DMS53 (cell line): ENCODE measurements at places on chromosomes 4 and X.
A peak's percentile ranks its signal among the peaks of the same experiment; 100 is the strongest.

DNA sequence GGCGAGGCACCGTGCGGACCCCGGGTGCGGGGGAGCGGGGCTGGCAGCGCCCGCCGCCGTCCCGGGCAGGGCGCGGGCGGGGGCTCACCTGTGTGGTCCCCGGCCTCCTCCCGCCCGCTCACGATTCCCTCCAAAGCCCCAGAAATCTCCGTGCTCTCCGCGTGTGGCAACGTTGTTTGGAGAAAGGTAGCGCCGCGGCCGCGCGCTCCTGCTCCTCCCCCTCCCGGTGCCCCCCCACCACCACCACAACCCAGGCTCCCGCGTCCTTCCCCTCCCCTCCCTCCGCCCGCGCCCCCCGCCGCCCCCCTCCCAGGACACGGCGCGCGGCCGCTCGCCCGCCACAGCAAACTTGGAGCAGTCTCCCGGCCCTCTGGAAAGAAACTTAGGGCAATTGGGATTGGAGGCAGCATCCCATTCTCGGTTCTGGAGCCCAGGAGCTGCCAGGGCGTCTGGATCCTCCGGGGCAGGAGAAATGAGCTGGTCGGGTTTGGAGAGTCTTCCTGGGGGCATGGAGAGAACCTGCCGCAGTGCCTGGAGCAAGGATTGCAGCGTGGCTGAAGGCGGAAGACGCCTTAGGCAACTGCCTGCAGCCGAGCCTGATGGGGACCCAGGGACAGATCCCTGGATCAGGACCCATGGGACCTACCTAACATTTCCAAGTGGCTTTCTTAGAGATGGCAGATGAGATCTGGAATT lies 855 bp downstream of the KLF3 start:
- DNase-seq: peak; percentile 89

- DNase-seq: no peak
Observed at GRCh38 chr4:21733894-21734630, 214.5 kb downstream of the KCNIP4 start.

DNA sequence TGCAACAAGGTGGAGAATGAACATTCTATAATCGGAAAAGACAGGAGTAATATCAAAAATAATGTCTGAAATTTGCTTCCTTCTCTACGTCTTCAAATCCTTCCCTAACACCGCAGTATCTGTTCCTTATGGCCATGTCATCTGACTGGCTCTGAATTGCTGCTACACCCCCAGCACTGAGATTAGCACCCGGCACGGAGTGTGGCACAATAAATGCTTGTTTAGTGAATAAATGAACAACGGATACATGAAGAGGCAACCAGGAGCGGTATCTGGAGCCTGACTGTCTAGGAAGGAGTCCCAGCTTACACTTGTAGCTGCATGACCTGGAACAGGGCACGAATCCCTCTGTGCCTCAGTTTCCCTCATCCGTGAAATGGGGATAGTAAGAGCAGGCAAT lies 164.3 kb downstream of the AFAP1 start:
- DNase-seq: no peak

DNA sequence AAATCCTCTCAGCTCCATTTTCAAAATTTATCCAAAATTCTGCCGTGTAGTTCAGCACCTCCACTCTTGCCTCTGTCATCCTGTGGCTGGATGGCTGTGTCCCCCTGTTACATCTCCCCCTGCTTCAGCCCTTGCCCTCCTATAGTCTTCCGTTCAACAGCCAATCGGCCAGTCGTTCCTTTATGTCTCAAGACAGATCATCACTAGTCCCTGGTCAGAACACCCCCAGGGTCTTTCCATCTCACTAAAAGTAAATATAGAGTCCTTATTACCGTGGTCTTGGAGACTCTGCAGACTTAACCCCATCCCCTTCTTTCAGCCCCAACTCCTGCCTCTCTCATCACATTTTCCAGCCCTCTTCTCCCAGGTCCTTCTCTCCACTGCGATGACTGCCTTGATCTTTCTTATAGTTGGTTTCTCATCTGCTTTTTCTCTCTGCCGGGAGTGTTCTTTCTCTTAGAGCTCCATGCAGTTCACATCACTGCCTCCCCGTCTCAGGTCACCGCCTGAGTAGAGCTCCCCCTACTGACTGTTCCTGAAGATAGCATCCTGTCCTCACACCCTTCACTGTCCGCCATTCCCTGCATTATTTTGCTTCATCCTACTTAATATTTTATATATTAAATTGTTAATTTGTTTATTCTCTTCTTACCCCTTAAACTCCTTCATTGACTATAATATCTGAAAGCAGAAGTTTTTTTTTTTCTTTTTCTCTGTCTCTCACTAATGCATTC lies 736.9 kb upstream of the MAGEB2 start:
- peak; percentile 70 for DNase-seq

- DNase-seq: no peak
Observed at GRCh38 chr4:114383721-114384120, 214.9 kb upstream of the UGT8 start.

DNA sequence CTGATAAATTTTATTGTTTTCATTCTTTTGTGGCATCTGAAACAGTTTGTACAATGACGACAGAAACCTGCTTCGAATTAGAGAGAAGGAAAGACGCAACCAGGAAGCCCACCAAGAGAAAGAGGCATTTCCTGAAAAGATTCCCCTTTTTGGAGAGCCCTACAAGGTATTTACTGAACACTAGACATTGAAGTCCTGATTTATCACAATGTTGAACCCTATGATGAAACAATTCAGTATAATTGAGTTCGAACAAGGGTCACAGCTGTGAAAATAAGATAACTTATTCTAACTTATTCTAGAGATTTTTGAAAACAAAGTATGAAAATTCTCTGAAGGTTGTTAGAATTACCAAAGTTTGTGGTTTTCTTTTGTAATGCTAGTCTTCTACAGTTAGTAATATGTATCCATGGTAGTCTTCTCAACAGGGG lies 111.3 kb downstream of the AFF1 start:
- no peak for DNase-seq

DNA sequence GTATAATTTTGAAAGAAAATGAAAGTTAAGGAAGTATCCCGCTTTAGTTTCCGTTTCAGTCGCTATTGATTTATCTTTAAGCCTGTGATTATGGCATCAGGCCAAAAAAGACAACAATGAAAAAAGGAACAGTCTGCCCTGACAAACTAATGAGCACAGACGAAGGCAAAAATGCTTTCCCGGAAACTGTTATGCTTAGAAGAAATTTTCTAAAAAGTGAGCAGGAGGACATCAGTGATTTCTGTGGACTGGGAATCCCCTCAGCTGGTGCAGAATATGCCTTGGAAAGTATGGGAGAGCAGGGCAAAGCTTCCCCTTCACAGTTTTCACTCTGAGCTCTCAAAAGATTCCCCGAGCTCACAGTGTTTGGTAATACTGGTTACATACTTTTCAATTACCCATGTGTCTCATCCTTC lies 5.1 kb upstream of the CXCL10 start:
- peak; percentile 34 for DNase-seq

- no peak for DNase-seq
Observed at GRCh38 chr4:173464481-173464880, 65.5 kb downstream of the HAND2 start.

- DNase-seq: no peak
Observed at GRCh38 chr4:185238215-185238681, 28.9 kb downstream of the SNX25 start.

- no peak for DNase-seq
Observed at GRCh38 chr4:148204892-148205291, 237.3 kb downstream of the NR3C2 start.

GRCh38 chr4:49000806-49001205 lies 14.7 kb downstream of the CWH43 start:
- no peak for DNase-seq

- DNase-seq: peak; percentile 42
Observed at GRCh38 chr4:186669159-186669731, 54.4 kb downstream of the FAT1 start.

GRCh38 chrX:51747671-51748070 lies 4.4 kb downstream of the GSPT2 start:
- DNase-seq: no peak

DNA sequence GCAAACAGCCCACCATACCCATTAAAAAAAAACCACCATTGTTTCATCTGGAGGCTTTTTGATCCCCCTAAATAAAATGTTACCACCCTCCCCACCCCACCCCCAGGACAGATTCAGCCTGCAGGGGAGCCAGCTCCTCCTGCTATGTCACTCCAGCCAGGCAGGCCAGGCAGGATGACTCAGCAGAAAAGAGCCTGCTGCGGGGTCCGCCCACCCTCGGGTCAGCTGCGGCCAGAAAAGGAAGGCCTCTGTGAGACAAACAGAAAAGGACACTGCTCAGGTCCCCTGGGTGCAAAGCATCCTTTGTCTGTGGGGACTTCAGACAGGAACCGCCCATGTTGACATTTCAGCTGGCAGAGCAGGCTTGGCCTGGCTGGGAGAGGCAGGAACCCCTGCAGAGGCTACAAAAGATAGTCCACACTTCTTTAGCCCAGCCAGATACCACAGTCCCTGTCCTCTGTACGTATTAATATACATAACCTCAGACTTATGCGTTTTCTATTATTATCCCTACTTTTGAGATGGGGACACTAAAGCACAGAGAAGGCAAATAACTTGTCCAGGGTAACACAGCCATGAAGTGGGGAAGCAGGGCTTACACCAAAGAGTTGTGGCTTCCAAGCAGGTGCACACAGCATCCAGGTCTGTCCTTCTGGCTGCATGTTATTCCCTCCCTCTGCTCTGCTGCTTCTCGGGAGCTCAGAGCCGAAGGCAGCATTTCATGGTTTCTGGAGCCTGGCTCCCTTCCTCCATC lies 147.7 kb downstream of the CPEB2 start:
- peak; percentile 97 for DNase-seq

DNA sequence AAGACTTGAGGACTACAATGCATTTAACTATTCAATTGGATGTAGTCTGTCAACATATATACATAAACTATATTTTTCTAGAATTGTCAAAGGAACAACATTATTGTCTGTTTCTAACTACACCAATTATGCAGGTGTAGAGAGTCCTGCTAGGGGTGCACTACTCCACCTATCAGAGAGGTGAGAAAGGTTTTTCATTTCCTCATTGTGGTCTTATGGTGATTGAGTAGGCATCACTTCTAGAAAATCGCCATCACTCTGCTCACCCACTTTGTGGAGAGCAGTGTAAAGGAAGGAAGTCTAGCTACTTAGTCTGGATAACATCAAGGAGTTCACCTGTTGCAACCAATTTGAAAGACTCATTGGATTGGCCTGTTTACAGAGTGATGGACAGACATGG lies 4.4 kb upstream of the ADH1C start:
- no peak for DNase-seq

DNA sequence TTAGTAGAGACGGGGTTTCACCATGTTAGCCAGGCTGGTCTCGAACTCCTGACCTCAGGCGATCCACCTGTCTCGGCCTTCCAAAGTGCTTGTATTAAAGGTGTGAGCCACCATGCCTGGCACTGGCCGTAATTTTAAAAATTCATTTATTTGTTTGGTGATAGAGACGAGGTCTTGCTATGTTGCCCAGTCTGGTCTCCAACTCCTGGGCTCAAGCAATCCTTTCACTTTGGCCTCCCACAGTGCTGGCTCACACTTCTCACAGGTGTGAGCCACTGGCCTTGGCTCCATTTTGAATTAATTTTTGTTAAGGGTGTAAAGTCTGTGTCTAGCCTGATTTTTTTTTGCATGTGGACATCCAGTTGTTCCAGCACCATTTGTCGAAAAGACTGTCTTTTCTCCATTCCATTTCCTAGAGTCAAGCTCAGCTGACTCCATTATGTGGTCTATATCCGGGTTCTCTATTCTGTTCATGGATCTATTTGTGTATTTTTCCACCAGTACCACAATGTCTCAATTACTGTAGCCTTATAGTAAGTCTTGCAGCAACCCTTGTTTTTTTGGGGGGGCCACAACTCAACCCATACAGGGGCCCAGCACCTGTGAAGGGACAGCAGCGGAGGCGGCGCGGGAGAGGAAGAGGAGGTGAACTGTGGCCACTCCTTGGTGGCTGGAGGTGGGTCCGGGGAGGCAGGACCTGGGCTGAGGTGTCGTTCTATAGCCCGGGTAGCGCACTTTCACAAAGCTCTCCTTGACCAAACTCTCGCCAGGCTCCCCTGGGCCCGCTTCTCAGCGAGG lies 1.5 kb upstream of the NSD2 start:
- no peak for DNase-seq

GRCh38 chrX:135489542-135489941 lies 30.9 kb upstream of the INTS6L start:
- DNase-seq: no peak

- no peak for DNase-seq
Observed at GRCh38 chrX:112688242-112688641, 8.5 kb upstream of the LHFPL1 start.

DNA sequence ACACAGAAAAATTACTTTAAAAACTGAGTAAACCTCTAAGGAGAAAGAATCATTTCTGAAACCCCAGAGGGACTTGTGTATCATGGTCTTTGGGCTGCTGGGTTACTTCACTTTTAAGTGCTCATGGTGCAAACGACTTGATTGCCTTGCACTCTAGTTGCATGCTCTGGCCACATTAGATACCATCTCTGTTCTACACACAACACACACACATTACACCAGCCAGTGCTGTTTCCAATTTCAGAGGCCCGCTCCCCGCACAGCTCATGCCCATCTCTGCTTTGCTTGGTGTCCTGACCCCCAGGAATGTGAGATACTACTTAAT lies 2.1 kb downstream of the PPP3CA start:
- DNase-seq: peak; percentile 48

DNA sequence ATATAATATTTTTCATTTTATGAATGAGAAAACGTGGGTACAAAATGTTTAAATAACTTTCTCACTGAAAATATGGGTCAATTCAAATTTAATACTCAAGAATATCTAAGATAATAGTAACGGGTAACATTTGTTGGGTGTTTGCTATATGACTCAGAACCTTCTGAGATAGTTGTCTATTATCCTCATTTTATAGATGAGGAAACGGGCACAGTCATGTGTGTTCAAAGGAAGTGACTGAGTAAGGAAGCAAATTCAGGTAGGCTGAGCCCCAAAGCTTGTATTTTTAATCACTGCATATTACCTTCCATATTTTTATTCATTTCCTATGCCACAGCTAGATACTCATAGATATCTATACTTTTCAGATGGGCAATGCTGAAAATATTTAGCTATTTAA lies 12.2 kb upstream of the CAMK2D start:
- DNase-seq: no peak

- DNase-seq: peak; percentile 26
Observed at GRCh38 chrX:40201329-40201885, 103.6 kb upstream of the BCOR start.

GRCh38 chr4:133600008-133600407 lies 450.9 kb downstream of the PCDH10 start:
- DNase-seq: no peak

DNA sequence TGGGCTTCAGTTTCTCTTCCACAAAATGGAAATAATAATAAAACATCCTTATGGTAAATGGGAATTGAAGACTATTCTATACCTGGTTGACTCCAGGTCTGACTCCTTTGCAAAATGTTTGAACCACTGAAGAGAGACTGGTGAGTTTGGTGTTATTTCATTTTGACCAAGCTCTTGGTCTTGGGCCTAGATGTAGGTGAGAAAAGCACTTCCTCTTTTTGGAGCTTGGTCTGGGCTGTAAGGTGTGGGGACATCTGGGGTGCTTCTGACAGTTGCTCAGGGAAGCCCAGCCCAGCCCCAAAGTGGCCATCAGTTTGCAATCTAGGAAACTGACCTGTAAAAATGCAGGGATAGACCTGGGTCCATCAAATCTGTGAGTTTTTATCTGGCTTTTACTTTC lies 26.8 kb upstream of the SOD3 start:
- no peak for DNase-seq
